GDM1 (cell line): ENCODE measurements at places on chromosomes 1 and 21.

DNA sequence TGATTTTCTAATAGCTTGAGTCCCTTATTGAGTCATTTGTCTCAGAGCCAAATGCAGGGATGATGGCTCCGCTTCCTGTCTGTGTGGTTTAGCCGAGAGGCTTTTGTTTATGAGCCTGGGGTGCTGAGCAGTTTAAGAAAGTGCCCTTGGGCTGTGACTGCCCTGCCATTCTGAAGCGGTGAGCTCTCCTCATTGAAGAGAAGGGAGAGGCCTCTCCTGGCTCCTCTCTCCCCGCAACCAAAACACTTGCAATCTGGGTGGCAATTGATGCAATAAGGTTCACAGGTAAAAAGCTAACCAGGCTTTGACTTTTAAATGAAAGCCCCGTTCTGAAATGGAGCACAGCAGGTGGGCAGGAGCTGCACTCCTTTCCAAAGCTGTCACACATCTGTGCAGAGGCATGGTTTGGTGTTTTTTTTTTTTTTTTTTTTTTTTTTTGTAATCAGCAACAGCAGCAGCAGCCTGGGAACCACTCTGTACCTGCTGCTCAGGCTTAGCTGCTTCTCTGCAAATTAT is 403.7 kb downstream of the SIPA1L2 start:
- no peak for DNase-seq

DNA sequence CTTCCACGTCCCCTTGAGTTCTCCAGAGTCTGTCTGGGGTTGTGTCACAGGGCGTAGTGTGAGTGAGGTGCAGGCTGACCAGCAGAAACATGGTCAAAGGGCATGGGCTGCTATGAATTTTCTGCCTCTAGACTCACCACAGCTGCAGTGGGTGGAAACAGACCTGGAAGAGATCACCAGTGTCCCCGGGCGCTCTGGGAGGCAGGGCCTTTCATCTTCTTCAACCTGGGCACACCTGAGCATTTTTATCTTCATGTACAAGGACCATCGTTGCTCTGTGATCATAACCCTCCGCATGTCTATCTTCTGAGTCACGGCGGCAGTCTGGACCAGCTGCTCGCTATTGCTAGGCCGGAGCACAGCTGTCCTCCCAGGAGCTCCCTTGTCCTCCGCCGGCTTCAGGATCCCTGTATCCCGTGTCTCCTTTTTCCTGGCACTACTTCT is 29.6 kb downstream of the DEGS1 start:
- DNase-seq = no peak

DNA sequence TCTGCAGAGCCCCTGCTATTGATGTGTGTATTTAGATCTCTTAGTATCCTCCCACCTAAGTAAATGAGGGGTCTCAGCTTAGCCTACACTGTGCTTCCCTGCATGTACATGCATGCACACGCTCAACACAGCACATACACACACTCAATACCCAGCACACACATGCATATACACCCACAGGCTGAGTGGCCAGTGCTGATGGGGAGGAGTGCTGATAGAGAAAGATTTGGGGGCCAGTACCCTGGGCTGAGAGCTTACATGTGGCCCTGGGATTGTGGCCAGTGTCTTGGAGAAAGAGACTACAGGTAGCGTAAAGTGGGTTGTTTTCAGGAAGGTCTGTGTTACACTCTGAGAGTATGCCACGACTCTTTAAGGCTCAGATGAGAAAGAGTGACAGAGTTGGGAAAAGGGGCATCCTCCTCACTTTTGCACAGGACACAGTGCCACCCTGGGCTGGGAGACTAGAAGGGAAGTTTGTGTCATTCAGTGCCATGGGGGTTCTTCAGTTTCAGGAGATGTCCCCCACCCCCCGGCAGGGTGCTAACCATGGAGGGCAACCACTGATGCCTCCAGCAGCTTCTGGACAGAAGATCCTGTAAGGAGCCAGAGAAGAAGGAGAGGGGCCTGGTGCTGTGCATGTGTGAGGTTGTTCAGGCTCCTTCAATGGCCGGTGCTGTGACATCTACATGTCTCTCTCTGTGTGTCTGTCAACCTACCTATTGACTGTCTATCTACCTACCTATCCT is 166.8 kb downstream of the RHOU start:
- no peak for DNase-seq

GRCh38 chr1:107359472-107360241 is 218.8 kb downstream of the NTNG1 start:
- DNase-seq = no peak

DNA sequence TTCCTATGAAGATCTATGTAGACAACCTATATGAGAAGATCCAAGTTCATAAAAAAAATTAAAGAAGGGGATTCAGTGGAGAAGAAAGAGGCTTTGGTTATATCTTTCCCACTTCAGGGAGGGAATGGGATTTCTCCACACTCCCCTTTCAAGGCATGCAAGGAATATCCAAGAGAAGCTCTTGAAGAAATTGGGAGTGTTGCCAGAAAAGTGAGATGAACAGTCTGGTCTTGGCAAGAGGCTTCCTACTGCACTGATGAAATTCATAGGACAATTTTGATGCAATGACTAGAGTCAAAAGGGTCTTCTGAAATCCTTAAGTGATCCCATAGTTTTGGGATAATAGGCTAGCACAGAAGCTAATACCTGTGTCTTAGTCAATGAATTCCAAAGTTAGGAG is 153.0 kb downstream of the KCTD3 start:
- no peak for DNase-seq

- DNase-seq = no peak
Observed at GRCh38 chr21:29130270-29130969, at the start of gene MAP3K7CL. Gene MAP3K7CL, plus strand, starts transcription at chr21:29130644. Its CDS starts 2,701 bp downstream, at chr21:29133345.

GRCh38 chr1:200901796-200902444 is 7.2 kb downstream of the INAVA start:
- DNase-seq = no peak

DNA sequence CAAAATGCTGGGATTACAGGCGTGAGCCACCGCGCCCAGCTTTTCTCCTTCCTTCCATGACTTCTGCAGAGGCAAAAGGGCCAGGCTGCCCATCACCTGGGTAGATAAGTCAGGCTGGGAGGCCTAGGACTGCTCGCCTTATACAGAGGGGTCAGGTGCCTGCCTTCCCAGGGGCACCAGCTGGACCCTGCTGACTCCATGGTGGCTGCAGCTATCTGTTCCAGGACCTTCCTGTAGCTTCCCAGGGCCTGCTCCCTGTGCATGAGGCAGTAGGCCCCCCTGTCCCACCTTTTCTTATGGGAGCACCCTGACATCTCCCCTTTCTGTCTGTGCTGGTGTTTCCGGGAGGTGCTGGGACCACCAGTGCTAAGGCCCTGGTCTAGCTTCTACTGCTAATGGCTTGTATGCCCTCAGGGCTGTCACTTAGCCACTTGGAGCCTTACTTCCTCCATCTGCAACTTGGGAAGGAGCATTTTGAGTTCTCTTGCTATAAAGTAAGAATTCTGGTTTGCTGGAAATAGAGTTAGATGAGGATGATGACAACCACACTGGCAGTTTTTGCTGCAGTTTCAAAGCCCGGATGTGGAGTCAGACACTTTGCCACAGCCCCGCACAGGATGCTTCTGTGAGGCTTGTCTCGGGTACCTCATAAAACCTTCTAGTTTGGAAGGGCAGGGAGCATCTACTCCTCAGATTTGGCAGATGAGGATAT is 14.4 kb downstream of the SOX13 start:
- no peak for DNase-seq

- no peak for DNase-seq
Observed at GRCh38 chr1:165492845-165493373, 48.0 kb upstream of the RXRG start.

DNA sequence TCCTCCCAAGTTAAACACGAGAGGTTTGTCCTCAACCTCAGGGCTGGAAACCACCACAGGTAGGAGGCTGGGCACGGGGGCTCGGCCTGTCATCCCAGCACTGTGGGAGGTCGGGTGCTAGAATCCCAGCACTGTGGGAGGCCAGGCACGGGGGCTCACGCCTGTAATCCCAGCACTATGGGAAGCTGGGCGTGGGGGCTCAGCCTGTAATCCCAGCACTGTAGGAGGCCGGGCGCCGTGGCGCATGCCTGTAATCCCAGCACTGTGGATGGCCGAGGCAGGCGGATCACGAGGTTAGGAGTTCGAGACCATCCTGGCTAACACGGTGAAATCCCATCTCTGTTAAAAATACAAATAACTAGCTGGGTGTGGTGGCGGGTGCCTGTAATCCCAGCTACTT is 6.7 kb upstream of the CDK11A start:
- DNase-seq = no peak

GRCh38 chr1:209354111-209354839 is 229.2 kb upstream of the CAMK1G start:
- DNase-seq = peak; percentile 69

GRCh38 chr1:174407665-174408064 is 40.1 kb upstream of the GPR52 start:
- no peak for DNase-seq

- DNase-seq = no peak
Observed at GRCh38 chr1:152919071-152919470, 10.7 kb downstream of the IVL start.

GRCh38 chr1:209319057-209319432 is 264.5 kb upstream of the CAMK1G start:
- DNase-seq = no peak

- DNase-seq = no peak
Observed at GRCh38 chr1:58884706-58885661, 101.1 kb upstream of the JUN start.

- no peak for DNase-seq
Observed at GRCh38 chr1:202531472-202531811, 178.8 kb downstream of the SYT2 start.

- no peak for DNase-seq
Observed at GRCh38 chr1:21020151-21020550, 156.5 kb downstream of the EIF4G3 start.

DNA sequence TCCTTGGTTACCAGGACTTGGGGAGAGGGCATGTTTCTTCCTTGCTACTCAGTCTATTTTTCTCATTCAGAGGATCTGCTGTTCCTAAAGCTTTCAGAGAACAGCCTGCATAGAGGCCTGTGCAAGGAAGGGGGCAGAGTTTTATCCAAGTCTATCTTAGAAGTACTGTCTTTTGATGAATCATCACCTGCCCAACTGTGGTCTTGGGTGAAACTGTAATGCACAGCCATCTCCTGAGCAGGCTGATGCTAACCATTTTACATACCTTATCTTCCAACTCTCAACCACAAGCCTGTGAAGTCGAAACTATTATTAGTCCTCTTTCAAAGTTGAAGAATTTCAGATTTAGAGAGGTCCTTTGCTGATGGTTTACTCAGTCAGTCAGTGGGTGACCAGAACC is 368.0 kb downstream of the HHAT start:
- no peak for DNase-seq

GRCh38 chr1:241637046-241637590 is 3.1 kb downstream of the CHML start:
- no peak for DNase-seq

DNA sequence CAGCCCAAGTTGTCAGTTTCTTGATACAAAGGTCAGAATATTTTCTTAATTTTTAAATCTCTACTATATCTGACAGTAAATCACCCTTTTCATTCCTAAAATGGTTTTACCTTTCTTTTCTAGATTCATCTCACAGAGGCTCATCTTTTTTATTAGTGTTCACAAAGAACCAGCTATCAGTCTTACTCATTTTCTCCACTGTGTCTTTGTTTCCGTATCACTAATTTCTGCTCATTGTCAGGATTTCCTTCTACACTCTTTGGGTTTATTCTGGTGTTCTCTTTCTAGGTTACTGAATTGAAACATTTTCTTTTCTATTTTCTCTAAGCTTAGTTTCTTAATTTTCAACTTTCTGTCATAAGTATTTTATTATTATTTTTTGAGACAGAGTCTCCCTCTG is 8.7 kb downstream of the AGPAT3 start:
- no peak for DNase-seq

DNA sequence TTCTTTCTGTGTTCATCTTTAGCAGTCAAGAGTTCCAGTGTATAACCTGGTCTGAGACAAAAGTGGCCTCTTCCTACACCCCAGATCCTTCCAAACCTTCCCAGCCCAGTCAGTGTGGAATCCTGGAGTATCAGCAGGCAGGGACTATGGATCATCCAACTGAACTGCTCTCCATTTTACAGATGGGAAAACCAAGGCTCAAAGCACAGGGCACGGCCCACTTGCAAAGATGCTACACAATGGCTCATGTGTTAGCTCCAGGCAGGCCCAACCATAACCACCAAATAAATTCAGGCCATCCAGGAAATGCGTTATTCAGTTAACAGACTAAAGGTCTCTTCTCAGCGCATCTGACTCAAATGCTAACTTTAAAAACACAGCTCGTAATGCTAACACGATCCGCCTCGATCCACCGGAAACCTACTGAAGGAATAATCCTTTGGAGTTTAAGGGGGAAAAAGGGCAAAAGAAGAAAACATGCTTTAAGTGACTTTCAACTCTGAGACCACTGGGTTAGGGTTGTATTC is 7.1 kb downstream of the GLIS1 start:
- no peak for DNase-seq

DNA sequence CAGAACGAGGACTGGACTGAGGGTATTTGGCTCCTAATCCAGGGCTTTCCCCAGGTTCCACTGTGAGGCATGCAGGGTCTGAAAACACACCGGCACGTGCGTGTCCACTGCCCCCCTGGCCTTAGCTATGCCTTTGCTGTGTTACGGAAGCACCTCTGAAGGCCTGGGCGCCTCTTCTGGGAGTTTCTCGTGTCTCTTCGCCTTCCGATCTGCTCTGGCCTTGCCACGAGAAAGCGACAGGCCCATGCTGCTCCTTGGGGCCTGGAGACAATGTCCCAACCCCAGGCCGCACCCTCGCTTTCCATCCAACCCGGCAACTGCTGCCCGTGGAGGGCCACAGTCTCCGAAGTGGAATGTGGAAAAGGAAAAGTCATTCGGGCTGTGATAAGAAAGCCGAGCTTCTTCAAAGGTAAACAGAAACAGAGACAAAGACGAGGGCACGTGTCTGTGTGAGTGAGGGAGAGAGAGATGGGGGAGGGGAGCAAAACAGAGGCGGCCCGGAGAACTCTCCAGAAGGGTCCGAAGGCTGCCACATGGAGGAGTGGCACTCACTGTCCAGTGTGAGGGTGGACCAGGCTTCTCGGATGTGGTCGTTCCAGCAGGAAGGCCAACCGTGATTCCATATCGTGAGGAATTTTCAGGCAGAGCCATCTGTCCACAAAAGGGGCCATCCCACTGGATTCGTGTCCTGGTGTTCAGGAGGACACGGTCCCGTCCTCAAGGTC is 3.4 kb upstream of the UMODL1 start:
- DNase-seq = no peak

- no peak for DNase-seq
Observed at GRCh38 chr1:205959789-205960188, 16.5 kb upstream of the SLC26A9 start.

- no peak for DNase-seq
Observed at GRCh38 chr1:157856538-157856937, 14.9 kb upstream of the CD5L start.

DNA sequence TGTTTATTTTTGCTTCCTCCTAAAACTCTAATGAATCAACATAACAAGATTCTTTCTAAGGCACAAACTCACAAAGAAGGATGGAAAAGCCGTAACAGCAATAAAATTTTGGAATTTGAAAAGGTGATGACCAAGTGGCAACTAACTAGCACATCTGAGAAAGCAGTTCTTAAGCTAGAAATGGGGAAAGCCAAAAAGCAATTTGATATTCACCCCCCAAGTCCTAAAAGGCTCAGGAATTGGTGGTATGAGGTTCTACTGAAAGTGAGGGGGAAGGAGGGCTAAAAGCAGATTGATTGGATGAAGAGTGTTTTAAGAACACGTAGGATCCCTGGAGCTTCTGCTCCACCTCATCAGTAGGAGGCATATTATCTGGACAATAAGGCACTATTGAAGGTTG is 43.4 kb upstream of the FBXO28 start:
- DNase-seq = no peak

- DNase-seq = no peak
Observed at GRCh38 chr1:219927956-219928790, at the start of gene SLC30A10. Gene SLC30A10, minus strand, starts transcription at chr1:219928557. Its CDS starts 117 bp downstream, at chr1:219928440.

GRCh38 chr1:201741763-201742342 is 87.1 kb upstream of the IPO9 start:
- no peak for DNase-seq
